Progenitor cell of endocrine pancreas (in vitro differentiated cells): ENCODE measurements at places on chromosomes 12 and 14.

- no peak for DNase-seq
Measured at GRCh38 chr14:105332350-105332874, 17.9 kb downstream of the PACS2 start.

GRCh38 chr14:42490536-42490935 lies 883.9 kb downstream of the LRFN5 start:
- no peak for DNase-seq

DNA sequence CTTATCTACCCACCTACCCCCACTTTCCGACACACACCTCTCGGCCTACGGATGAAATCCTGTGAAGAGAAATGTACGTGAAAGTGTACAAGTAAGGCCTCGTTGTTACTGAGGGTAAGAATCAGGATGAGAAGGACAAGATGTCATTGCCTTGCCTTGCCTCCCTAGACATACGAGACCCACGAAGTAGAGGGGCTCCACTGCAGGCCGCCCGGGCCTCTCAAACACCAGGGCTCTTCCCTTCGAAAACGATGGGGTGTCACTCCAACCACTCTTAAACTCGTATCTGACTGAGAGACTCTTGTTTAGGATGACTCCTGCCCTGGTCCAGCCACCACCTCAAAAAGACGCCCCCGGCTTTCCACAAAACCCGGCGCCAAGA lies 498 bp downstream of the RACGAP1 start:
- DNase-seq, result no peak

DNA sequence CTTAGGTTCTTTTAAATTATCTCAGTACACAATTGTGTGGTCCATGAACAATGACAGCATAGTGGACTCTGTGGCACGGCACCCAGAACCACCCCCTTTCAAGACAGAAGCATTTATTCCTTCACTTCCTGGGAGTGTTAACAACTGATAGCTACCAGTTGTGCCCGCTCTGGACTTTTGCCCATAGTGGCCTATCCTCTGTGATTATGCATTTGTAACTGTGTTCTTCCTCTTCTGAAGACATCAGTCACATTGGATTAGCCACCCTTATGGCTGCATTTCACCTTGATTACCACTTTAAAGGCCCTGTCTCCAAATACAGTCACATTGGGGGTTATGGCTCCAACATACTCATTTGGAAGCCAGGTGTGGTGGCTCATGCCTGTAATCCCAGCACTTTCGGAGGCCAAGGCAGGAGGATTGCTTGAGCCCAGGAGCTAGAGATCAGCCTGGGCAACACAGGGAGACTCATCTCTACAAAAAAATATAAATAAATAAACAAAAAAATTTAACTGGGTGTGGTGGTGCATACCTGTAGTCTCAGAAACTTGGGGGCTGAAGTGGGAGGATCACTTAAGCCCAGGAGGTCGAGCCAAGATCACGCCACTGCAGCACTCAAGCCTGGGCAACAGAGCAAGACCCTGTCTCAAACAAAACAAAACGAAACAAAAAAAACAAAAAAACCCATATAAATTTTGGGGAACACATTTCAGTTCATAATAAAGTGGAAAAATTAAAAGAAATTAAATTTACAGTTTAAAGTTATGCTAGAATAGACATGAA lies 27.6 kb upstream of the PHC1 start:
- no peak for DNase-seq

DNA sequence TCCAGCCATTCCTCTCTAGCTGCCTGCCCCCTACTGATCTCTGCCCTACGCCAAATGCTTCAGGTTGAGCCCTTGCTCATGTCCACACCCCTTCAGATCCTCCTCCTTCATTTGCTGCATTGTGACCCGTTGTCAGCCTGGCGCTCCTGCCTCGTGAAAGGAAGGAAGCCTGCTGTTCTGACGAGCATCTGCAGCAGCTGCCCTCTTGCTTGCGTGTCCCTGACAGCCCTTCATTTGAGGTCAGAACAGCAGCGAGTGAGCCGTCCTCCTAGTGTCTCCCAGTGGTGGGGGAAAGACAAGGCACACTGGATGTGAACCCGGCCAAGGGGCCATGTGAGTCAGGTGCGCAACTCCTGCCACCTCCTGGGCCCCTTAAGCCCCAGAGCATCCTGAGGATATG lies 3.0 kb upstream of the PIANP start:
- no peak for DNase-seq

DNA sequence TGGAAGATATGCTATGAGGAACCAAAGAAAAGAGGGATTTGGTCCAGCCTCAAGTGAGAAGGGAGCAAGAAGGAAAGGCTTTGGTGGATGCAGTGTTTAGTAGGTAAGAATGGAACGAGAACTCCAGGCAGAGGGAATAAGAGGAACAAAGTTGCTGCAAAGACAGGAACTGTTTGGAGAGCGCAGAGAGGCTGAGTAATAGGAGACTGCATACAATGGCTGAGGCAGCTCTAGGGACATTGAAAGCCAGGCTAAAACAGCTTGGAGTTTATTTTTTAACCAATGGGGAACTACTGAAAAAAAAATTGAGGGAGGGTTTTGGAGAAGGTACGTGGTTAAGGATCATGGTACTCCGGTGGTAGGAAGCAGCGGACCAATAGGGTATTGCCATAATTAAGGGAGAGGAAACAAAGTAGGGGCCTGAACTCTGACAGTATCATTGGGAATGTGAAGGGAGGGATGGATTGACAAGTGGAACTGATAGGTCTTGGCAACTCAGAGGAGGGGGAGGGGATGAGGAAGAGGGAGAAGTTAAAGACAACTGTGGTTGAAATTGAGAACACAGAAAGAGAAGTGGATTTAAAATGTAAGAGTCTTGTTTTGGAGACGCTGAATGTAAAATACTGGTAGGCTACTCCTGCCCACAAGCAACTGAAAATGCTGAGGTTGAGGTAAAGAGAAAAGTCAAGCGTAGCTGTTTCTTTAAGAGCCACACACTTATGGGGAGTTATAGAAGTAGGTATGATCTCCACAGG lies 4.8 kb downstream of the ASCL4 start:
- DNase-seq, result no peak

DNA sequence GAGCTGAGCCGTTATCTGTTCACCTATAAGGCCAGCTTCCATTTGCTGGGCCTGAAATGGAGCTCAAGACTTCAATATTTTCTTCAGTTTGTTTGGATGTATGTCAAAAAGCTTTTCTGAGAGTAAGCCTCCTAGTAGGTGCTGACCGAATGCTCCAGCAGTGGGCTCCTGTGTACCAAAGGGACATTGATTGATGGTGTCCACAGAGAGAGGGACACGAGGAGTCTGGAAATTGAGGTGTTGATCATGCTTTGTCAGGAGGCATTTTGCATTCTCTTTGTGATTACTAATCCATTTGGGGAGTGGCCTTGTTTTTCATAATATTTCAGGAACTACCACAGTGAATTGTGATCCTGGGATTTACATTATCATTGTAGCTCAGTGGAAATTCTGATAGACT lies 107.7 kb upstream of the SLC38A2 start:
- no peak for DNase-seq

DNA sequence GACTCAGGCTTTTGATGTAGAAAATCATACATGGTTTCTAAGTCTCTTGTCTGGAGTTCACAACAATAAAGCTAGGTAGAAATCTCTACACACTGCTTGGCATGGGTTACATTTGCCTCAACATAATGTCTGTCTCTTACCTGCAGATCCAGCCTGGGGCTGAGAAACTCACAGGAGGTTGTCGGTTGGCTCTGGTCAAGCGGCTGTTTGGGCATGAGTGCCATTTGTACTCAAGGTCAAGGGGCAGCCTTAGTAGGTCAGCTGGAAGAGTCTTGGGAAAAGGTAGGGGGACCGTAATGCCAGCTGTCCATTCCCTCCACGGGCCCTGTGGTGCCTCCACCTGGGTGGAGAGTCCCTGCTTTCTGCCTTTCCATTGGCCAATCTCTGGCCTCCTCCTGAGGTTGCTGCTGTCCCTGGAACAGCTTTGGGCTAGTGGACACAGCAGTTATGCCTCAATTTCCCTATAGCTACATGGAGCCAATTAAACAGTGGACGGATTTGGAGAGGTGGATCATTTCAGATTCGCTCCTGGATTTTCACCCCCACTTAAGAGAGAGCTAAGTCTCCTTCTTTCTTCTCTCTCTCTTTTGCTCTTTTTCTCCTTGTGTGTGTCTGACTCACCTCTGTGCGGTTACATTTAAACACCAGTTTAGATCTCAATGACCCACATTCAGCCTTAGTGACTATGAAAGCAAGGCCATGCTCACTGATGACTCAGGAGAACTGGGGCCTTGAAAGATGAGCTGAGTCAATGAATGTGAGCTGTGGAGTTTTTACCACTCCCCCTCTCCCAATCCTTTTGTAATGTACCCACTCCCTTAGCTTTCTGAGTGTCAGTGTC lies 132.8 kb upstream of the HIF1A start:
- no peak for DNase-seq

- no peak for DNase-seq
Measured at GRCh38 chr14:69312608-69313007, 52.6 kb downstream of the GALNT16 start.

GRCh38 chr14:27008187-27008586 lies 410.4 kb upstream of the NOVA1 start:
- DNase-seq, result no peak
